ENCODE measurements at places on chromosomes 6 and 20.

DNA sequence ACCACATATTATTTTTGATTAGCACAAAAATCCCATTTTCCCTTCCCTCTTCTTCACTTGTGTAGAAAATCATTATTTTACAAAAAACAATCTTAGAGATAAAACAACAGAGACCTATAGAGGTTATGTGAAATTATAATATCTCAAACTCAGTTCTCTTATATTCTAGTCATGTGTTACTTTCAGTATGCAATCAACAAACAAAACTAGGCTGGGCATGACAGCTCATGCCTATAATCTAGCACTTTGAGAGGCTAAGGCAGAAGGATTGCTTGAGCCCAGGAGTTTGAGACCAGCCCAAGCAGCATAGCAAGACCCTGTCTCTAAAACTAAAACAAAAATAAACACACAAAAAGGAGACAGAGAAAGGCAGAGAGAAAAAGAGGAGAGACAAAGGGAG lies 211.4 kb upstream of the SGK1 start:
- no peak for DNase-seq

DNA sequence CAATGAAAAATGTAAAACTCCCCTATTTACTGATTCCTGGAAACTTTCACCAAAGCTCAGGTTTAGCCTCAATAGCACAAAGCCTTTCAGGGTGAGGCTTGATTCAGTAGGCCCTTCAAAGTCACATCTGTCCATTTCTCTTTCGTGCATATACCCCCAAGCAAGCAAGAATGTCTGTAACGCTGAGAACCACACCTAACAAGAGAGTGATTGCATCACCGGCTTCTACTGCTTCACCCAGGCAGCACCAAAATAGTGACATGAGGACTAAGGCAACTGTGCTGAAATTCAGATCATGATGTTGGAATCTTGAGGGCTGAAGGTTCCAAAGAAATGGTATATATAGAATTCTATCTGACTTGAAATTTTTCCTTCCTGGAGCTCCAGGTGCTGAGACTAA lies 26.1 kb downstream of the CGA start:
- DNase-seq, result no peak

DNA sequence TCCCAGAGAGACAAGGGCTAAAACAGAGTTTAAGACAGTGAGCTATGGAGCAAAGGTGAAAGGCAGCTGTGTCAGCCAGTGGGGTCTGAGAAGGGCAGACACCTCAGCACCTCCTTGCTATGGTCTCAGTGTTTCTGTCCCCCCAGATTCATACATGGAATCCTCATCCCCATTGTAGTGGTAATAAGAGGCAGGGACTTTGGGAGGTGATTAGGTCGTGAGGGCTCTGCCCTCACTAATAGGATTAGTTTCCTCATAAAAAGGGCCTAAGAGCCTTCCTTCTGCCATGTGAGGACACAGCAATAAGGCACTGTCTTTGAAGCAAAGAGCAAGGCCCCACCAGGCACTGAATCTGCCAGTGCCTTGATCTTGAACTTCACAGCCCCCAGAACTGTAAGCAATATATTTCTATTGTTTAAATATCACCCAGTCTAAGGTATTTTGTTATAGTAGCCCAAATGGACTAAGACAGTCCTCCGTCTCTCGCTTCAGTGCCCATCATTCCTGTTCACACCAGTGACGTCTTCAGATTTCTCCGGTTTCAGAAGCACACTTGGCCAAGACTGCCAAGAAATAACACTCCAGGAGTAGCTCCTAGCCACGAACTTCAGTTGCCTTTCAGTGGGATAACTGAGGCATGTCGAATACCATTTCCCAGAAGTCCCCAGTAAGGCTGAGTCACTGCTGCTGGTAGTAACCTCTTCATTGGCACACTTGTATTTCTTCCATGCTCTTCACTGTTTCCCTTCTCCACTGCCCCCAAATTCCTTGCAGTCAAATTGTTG lies 32.8 kb downstream of the SLC13A3 start:
- no peak for DNase-seq

DNA sequence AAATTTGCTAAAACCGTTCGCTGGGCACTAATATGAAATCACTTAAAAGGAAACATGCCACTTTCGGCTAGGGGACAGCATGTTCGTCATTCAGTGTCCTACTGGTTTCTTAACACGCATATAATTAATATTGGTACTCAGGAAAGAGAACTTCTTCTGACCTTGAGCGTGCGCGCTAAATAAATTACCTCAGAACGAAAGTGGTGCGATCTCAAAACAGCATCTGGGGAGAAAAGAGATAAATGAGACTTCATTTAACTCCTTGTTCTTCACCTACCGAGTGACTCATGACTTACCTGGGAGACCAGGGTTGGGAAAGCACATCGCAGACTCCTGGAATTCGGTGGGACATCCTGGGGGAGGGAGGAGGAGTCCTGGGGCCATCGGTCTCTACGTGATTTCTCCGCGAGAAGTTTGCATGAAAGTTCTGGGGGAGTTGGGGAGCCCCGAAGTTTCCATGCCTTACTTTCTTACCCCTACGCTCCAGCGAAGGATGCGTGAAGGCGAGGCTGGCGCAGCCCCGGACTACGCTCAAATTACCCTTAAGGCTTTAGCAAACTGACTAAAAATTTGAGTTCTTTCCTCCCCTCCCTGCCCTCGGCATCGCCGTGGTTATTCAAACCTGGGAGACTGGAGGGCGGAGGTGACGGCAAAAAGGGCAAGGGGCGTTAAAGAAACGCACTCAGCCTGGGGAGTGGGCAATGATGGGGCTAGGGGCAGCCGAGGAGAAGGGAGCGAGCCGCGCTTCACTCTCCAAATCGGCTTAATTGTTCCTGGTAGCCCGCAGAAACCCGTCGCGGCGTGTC lies 1.1 kb upstream of the BEND6 start:
- no peak for DNase-seq

GRCh38 chr6:128068119-128068479 lies 167.2 kb upstream of the THEMIS start:
- DNase-seq, result no peak

DNA sequence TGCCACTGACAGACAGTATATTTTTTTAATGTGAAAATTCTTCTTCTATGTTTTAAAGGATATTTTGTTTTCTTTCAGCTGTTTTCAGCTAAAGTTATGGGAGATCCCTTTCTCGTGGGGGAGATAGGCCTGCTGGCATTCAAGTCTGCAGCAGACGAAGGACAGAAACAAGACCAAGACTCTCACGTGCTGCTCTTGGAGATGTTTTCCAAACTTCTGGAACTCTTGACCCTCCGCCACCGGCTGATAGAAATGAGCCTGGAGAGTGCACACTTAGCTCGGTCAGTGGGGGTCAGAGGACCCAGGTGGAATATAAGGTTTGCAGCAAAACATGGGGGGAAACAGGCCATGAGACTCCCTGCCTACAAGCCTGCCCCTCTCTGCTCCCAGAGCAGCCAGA lies 120.5 kb downstream of the CD164 start:
- DNase-seq, result no peak

- no peak for DNase-seq
Observed at GRCh38 chr20:63317061-63317460, 24.1 kb downstream of the COL20A1 start.

- no peak for DNase-seq
Observed at GRCh38 chr6:147930745-147931144, 411.9 kb upstream of the SASH1 start.

DNA sequence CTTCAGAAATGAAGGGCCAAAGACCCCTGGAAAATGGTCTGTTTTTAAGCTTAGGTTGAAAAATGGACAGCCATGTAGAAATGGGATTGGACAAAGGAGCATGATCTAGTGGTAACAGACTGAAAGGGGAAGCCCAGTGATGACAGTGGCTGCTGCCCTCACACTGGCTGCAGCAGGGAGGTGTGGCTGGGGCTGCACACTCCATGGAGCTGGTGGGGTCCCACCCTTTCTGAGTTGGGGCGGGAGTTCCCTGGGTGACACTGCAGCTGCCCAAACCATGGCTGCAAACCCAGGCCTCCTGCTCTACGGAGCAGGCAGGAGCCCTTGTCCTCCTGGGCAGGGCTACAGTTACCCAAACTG lies 8.5 kb upstream of the PACSIN1 start:
- DNase-seq, result no peak

DNA sequence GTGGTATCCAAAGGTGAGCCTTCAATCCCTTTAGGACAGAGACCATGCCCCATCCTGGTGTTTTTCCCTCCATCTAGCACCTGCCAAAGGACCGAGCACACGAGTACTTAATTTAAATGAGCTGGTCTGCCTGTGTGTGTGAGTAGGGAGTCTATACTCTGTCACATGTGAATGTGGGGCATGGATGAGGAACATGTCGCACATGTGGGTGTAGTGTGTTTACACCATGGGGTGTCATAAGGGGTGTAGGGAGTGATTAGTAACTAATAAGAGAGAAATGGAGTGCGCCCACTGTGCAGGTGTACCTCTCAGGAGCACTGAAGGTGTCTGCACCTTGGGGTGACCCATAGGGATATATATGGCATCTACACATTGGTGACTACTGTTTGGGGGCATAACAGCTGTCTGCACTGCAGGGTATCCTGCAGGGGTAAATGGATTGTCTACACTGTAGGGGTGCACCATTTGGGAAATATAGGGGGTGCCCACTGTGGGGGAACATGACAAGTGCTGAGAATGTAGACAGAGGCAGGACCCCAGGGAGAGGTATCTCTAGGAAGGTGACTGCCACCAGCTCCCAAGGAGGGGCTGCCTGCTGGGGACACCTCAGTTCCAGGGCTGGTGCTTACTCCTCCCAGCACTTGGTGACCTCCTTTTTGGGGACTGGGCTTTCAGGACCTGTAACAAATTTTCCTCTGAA lies 53.5 kb downstream of the EBF4 start:
- DNase-seq, result no peak

GRCh38 chr6:113564371-113565171 lies 292.6 kb upstream of the MARCKS start:
- DNase-seq, result peak; percentile 91

DNA sequence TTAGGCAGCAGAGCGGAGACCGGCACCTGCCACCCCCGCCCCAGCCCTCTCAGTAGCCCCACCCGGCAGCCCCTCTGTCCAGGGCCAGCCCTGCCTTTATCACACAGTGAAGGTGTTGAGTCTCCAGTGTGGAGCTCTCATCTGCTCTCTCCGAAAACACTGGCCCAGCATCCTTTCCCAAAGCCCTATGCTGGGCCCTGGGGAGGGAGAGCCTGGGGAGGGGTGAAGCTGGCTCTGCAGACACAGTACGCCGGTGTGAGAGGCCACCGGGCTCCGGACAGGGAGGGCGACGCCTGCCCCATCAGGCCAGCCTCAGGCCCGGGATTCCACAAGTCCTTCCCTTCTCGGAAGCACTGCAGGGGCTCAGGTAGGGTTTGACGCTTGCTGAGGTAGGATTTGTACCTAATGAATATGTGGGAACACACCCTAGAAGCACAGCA lies 186.9 kb downstream of the ERMARD start:
- DNase-seq, result no peak

DNA sequence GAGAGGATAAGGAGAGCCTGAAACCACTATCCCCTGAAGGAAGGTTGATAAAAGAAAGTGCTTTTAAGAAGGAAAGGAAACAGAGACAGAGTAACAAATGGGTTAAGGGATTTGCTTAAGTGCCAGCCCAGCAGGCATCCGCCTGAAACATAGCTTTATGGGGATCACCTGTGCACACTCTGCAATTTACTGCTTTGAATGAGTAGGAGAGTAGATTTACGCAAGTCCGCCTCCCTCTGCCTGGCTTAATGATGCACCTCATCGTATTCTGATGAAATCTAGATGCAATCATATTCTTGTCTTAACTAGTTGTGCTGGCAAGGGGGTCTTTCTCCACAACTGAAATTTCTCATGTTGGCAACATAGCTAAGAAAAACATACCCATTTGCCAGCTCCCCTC lies 101.1 kb upstream of the ID4 start:
- DNase-seq, result no peak

GRCh38 chr6:75223428-75223827 lies 17.6 kb upstream of the COL12A1 start:
- DNase-seq, result no peak

DNA sequence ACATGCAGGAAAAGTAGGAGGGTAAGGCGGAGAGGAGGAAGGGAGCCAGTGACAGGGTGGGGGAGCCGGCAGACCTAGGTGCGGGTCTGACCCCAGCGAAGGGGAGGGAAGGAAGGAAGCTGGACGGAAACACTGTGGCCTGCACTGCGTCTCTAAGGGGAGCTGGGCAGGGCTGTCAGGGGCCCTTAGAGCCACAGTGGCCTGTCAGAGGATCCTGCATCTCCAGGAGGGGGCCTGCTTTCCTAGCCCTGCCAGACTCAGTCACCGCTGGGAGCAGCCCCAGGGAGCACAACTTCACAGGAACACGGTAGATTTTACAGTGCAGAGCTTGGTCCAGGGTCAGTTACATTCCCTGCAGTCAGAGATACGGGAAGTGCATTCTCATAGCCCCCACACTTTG lies 118.2 kb downstream of the PACRG start:
- DNase-seq, result no peak

GRCh38 chr20:12345978-12346377 lies 428.3 kb downstream of the BTBD3 start:
- DNase-seq, result no peak

GRCh38 chr6:6006428-6007365 lies at the start of gene NRN1:
TSS of gene NRN1 (minus strand) at chr6:6006925. CDS start at chr6:6006749, 176 bp downstream.
- peak; percentile 23 for DNase-seq

GRCh38 chr20:4560667-4561066 lies 161.0 kb upstream of the PRND start:
- peak; percentile 35 for DNase-seq

- DNase-seq, result peak; percentile 72
Observed at GRCh38 chr6:148166339-148166968, 176.2 kb upstream of the SASH1 start.

DNA sequence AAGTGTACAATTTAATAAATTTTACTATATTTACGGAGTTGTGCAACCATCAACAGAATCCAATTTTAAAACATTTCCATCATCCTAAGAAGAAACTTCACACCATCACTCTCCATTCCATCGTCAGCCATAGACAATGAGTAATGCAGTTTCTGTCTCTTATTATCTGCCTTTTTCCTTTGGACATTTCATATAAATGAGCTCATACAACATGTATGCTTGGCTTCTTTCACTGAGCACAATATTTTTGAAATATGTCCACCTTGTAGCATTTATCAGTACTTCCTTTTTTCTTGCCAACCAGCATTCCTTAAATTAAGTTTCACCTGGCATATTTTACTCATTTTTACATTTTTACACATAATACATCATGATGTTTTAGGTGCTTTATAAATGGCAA lies 22.7 kb upstream of the HIVEP1 start:
- no peak for DNase-seq
